ENCODE measurements at places on chromosomes 11 and 22.

DNA sequence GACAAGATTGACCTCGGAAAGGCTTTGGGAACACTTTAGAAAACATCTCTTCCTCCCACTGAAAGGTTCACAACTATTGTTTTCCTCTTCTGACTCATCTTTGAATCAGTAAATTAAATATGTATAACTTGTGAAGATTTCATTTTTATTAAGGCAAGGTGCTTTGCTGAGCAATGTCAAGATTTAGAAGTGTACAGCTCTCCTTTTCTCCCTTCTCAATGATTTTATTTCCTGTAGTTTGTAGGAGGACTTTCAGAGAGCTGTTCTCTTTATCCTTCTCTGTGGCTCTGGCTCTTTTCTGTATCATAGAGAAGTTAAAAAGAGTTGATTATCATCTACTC is 594.2 kb downstream of the METTL15 start:
- no peak for DNase-seq

DNA sequence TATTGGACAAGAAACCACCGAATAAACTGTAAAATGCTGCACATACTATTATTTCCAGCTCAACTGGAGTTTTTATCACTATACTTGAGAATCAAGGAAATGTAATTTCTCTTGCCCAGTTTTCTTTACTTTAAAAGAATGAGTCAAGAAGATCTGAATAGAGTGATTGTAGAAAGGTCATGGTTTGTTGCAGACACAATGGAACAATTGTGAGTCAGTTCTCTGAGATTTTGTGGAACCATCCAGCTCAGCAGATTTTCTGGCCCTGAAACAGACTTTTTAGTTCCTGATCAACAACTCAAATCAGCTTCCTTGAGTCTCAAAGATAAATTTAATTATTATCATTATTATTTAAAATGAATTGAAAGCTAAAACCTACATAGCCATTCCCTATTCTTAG is 1.3 kb downstream of the TCN1 start:
- DNase-seq = no peak

DNA sequence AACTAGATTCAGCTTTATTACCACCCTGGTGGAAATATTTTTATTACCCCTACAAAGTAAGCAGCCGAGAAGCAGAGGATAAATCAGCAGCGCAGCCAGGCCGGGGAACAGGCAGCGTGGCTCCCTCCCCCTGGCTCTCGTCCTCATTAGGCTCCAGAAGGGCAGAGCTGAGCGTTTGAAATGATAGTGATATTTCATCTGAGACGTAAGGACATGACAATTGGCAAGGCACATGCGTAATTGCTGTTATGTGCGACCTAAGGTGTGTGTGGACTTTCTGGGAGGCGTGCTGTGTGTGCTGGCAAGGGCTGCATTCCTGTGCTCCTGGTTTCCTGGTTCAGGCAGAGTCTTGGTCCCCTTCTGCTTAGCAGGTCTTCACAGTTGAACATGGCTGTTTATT is 247.8 kb downstream of the TBC1D22A start:
- DNase-seq = no peak

GRCh38 chr22:30871391-30872284 is 96.9 kb downstream of the MORC2 start:
- DNase-seq = no peak

DNA sequence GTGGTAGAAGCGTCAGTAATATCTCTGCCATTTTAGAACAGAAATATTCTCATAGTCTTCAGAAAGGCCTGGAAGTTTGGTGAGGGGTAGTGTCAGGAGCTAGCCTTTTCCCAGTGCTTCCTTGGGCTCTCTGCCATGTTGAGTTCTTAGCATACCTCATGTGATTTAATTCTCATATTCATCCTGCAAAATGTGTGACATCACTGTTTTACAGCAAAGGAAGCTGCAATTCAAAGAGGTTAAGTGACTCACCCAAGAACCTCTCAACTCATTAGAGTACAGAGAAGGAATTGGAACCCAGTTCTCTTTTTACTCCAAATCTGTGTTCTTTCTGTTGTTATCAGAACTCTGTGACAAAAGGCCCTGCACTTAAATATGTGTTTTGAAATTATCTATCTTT is 72.1 kb downstream of the RNF169 start:
- peak; percentile 89 for DNase-seq

- no peak for DNase-seq
These were observed 39.6 kb downstream of the CSNK2A3 start for GRCh38 chr11:11313426-11313825.

DNA sequence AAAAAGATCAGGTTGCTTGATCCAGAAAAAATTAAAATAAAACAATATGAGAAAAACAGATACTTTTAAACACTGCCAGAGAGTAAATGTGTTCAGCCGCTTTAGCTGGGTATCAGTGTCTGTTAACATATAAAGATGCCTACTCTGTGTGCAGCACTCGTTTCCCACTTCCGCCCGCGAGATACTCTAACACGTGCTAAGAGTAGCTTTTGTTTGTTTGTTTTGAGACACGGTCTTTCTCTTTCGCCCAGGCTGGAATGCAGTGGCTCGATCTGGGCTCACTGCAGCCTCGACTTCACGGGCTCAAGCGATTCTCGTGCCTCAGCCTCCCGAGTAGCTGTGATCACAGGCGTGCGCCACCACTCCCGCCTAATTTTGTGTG is 531 bp upstream of the MEN1 start:
- no peak for DNase-seq

All from HFFc6 (cell line).